ENCODE measurements at places on chromosomes 1 and 21.

GRCh38 chr21:39666681-39667315, 54.1 kb downstream of the B3GALT5 start:
- DNase-seq: no peak

- DNase-seq: peak; percentile 25
Observed at GRCh38 chr21:44765231-44766013, 36.2 kb downstream of the UBE2G2 start.

GRCh38 chr1:942411-942821, 16.6 kb downstream of the NOC2L start:
- DNase-seq: no peak

DNA sequence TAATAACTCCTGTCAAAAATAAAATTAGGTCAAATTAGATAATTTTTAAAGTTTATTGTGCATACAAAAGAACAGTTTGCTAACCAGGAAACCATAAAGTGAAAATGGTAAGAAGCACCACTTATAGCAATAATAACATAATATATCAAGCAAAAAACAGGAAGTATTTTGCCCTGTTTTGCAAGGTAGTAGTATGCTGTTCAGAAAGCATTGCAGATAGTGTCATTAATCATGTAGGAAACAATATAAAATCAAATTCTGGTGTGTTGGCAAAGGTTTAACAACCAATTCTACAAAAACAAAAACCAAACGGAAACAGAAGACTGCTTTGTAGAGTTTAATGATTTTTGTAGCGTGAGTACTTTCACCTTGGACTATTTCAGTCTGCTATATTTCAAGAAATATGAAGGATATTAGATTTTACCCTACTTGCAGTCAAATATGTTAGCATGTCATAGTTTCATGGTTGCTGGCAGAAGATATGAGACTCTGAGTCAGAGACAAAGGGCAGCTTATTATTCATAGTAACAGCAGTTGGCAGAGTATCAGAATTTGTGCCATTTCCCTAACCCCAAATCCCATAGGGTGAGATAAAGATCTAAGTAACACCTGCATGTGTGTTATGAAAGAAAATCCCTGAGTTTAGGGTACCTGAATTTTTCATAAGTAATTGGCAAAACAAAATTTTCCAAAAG, 729.0 kb upstream of the BRINP3 start:
- DNase-seq: no peak

DNA sequence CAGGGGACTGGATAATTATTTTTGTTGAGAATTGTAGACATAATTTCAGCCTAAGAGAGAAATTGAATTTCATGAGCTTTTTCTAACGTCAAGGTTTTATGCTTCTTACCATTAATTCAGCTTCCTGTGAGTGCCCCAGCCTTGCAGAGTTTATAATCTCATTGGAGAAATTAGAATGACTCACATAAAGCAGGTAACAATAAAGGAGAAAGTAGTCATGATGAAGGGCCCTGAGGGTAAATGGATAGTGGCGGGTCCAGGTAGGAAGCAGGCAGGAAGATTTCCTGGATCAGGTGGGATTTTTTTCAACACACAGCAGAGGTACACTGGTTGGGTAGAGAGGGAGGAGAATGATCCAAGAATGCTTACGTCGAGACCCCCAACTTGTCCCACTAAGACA, 311.4 kb downstream of the BARHL2 start:
- no peak for DNase-seq

- DNase-seq: no peak
Observed at GRCh38 chr1:36607263-36607651, 124.5 kb upstream of the CSF3R start.

DNA sequence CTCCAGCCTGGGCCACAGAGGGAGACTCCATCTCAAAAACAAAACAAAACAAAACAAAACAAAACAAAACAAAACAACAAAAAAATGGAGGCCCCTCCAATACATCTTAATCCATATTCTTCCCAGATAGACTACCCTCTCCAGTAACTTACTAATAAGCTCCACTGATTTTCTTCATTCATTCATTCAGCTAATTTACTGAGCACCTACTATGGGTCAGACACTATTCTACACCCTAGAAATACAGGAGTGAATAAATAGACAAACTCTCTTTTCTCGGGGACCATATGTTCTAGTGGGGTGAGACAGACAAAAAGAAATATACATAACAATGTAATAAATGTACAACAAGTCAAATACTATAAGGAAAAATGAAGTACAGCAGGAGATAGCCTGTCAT, 7.8 kb upstream of the CDC20 start:
- DNase-seq: no peak

GRCh38 chr1:24216276-24217074, 29.4 kb upstream of the IFNLR1 start:
- no peak for DNase-seq

DNA sequence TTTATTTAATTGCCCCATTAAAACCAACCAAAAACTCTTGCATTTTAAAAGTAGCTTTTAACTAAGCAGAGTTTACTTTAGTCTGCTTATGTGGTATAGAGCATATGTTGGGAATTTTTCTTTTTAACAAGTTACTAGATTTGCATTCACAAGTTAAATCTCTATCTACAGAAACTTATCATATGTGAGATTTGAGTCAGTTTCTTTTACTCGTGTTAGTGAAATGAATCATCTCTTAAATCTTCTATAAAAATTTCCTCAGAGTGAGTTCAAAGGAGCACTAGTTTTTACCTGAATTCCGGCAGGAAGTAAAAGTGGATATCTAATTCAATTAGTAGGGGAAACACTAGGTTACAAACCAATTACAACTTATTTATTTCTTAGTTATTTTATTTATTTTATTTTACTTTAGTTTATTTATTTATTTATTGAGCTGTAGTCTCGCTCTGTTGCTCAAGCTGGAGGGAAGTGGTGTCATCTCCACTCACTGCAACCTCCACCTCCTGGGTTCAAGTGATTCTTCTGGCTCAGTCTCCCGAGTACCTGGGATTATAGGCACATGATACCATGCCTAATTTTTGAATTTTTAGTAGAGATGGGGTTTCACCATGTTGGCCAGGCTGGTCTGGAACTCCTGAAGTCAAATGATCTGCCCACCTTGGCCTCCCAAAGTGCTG, 1609.6 kb upstream of the B3GALT2 start:
- DNase-seq: no peak

GRCh38 chr1:213326281-213327016, 275.4 kb downstream of the RPS6KC1 start:
- DNase-seq: no peak
